ENCODE measurements at places on chromosomes 1 and 21. TPM values are rescaled to one million over a fixed set of nuclear protein-coding genes. Genes with fewer than 3 reads are reported as not detected.

DNA sequence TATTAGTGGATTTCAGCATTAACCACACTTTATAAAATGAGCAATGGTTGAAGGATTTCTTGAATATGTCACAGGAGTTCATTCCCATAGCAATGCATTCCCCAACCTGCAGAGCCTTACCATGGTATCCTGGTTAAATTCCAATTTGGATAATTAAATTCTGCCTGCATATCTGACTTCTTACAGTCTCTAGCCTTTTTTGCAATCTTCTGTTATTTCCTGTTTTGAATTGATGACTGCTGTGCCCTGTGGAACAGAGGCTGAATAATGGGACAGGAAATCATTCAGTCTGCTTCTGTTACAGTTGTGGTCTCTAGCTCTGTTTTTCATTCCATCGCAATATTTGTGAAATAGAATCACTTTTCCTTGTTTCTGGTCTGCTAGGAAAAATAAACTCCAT, 1823.9 kb downstream of the PLA2G4A start:
- no peak for DNase-seq

GRCh38 chr1:11138952-11139351, 39.3 kb upstream of the EXOSC10 start:
- DNase-seq: no peak

DNA sequence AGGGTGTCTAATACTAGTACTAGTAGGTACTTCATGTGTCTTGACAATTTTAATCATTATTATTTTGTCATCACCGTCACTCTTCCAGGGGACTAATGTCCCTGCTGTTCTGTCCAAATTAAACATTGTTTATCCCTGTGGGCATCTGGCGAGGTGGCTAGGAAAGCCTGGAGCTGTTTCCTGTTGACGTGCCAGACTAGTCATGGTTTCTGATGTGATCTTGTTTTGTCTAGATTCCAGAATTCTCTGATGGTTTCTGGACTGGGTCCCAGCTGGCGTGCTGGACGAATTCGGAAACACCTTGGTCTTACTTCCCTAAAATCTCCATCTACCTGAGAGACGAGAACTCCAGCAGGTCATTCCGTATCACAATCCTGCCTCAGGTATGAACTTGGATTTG, 66.1 kb upstream of the FAM3B start:
- DNase-seq: no peak

DNA sequence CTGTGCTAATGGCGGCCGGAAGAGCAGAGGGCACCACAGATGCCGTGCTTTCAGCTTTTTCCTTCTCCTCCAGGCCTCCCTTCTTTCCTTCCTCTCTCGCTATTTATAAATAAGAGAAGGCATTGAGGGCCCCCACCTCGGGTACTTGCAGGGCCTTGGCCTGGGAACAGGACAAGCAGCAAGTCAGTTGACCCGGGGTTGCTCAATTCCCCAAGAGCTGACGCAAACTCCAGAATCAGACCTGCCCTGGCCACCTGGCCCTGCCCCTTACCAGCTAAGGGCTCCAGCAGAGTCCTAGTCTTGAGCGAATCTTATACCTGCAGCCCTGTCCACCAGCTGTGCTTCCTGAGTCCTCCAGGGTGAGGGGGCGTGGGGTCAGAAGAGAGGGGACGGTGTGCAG, 13.5 kb downstream of the TNFRSF1B start:
- no peak for DNase-seq

Gene FCER1A
- total RNA-seq: not detected

Gene PRKAA2
- total RNA-seq: 4.9 TPM

Gene CNR2
- not detected for total RNA-seq

All from neural crest cell (in vitro differentiated cells).